Stimulated activated CD8-positive, alpha-beta memory T cell treated with anti-CD3 and anti-CD28 coated beads, Interleukin-15, amount 100 ng/mL, for 24 hours (primary cell): ENCODE measurements at places on chromosomes 5 and 9.

- DNase-seq = peak; percentile 13
Measured at GRCh38 chr9:70412832-70413463, 1.5 kb downstream of the KLF9 start.

GRCh38 chr9:38771593-38771992 lies 51.7 kb upstream of the FAM240B start:
- DNase-seq = no peak

GRCh38 chr5:67214036-67214435 lies 17.4 kb upstream of the CD180 start:
- DNase-seq = no peak

DNA sequence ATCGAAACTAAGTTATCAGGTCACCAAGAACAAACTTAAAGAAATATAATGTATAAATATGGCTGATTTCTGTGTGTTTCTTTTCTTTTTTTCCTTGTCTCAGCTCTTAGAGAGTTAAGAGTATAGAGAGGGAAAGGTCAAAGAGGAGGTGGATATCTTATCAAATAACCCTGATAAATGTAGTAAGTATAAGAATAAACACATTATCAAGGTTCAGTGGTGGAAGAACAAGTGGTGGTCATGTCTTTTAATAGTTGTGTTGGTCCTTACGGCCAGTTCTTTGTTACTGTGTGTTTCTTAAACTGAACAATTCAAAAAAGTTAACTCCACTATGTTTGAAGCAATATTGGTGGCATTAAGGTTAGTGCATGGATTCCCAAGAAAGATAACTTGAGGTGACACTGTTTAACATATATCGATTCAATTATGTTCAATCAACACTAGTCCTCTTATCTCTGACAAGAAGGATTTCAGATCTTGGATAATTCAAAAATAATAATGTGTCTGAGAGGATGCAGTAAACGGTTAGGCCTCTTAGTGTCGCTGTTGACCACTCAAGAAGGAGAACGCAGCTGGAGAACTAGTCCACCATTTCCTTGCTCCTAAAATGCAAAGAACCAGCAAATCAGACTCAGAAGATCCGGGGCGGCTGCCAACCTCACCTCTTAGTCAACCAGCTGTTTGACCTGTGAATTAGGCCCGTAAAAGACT lies at the start of gene PCDHGA3:
Gene PCDHGA3 (plus strand): TSS at position 588 of the 711 bp plus-strand sequence. CDS start 205 bp downstream, outside the sequence.
- no peak for DNase-seq

- DNase-seq = no peak
Measured at GRCh38 chr9:116154334-116154975, 864 bp downstream of the PAPPA start.

DNA sequence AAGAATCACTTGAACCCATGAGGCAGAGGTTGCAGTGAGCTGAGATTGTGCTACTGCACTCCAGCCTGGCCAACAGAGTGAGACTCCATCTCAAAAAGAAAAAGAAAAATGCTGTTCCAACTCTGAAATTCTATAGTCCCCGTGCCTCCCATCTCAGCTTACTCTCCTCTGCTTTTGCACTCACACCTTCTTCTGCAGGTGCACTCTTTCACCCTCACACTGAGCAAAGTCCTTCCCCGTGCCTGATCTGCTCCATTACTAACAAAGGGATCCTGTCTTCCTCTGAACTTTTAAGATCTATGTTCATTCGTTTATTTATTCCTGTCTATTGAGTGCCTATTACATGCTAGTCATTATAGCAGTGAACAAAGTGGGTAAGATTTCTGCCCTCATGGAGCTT lies 47.8 kb downstream of the SUSD1 start:
- DNase-seq = no peak

GRCh38 chr5:102796009-102796408 lies 40.9 kb downstream of the PAM start:
- no peak for DNase-seq

GRCh38 chr9:91659529-91660495 lies 236.2 kb upstream of the NFIL3 start:
- DNase-seq = no peak
